ENCODE measurements at places on chromosomes 1 and 21. TPM values are rescaled to one million over a fixed set of nuclear protein-coding genes. Genes with fewer than 3 reads are reported as not detected.
A peak's percentile ranks its signal among the peaks of the same experiment; 100 is the strongest.

DNA sequence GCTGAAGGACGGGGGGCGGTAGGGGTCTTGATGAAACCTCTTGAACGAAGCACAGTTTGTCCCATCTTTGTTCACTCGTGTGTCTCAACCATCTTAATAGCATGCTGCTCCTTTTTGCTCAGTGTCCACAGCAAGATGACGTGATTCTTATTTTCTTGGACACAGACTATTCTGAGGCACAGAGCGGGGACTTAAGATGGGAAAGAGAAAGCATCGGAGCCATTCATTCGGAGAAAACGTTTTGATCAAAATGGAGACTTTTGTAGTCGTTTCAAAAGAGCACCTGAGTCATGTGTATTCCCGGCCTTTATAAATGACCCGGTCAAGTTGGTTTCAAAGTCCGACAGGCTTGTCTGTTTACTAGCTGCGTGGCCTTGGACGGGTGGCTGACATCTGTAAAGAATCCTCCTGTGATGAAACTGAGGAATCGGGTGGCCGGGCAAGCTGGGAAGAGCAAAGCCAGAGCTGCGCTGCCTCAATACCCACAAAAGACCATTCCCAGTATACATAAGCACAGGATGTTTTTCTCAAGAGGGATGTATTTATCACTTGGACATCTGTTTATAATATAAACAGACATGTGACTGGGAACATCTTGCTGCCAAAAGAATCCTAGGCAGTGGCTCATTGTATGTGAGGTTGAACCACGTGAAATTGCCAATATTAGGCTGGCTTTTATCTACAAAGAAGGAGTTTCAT, 18.5 kb downstream of the ETS2 start:
- no peak for DNase-seq

DNA sequence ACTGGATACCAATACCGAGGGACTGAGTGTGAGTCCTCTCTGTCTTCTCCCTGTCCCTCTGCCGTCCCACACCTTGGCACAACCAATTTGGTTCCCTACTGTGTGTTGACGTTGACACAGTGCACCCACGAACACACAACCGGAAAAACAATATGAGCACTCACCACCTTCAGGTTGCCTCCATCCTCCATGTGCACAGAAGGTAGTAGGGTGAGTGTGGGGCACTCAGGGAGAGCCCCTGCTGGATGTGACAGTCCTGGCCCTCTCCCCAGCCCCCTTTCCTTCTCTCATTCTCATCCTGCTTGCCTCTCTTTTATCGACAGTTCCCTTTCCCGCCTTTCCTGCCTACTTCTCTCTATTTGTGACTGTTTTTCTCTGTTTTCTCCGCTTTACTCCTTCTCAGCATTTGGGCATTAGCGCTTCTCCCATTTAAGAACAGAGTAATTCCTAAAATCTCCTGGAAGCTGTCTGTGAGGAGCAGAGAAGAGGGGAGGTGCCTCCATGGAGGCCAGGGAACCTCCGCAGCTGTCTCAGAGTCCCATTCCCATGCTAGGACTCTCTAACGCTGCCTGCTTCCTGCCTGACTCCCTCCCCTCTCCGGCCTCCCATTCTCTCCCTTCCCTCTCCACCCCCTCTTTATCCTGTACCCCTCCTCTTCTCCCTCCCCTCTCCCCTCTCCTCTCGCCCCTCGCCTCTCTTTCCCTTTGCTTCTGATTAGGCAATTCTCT, 16.4 kb downstream of the CADM3 start:
- DNase-seq: no peak

DNA sequence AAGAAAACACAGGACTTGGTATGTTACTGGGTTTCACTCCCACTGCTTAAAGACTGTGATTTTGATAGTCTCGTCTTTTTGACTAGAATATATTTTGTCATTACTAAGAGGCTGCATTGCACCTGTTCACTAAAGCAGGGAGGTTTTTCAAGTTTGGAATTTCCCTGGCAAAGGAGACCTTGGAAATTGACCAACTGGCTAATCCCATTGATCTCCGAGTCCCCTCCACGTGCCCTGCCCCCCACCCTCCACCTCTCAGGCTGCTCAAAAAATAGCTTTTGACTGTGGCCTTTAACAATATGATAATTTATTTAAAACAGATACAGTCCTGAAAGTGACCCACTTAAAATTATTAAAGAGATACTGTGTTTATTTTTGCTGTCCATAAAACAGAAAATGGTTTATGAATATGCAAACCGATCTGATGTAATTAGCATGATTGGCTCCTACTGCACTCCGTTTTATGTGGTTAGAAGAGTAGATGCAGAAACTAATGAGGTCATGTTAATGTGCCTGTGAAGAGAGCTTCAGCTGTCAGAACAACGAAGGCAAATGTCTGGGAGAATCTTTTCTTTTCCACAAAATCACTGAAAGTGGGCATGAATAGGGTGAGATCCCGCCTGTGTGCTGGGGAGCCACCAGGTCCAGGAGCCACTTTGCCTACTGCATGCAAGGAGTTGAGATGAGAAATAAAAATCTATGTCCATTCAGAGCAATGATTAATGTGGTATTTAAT, 361.5 kb downstream of the RRAGC start:
- DNase-seq: no peak

GRCh38 chr1:46362158-46362557, 21.6 kb downstream of the NSUN4 start:
- no peak for DNase-seq

DNA sequence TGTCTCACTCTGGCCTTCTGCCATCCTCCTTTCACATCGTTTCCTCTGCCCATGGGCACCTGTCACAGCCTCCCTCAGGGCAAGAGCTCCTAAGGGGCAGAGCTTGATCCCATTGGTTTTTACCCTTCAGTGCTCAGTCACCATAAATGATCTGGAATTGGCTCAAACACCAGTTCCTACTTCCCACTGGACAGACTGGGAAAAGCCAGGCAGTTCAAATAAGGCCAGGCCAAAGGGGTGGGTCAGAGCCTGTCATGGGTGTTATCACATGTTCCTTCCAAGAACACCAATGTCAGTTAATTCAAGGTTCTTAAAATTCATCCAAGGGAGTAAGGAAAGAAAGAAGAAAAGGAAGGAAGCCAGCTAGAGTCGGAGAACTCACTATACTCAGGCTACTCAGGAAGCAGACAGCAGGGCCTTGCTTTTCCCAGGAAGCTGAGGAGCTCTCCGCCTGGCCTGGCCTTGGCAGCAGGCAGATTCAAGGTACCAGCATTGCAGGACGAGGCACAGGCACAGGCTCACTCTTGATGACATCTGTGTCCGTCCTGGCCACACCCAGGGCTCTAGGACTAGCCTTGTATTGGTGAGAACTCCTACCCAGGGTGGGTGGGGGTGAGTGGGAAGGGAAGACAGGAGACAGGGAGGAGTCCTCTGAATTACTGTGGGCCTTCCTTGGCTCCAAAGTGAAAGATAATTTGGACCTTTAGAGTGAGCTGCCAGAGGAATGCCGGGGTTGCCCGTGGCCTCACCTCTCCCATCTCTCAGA, 32.2 kb upstream of the ARTN start:
- no peak for DNase-seq

GRCh38 chr1:7401814-7402547, 369.1 kb upstream of the VAMP3 start:
- peak; percentile 97 for DNase-seq

- DNase-seq: no peak
These were observed 27.7 kb downstream of the CAPZB start for GRCh38 chr1:19457607-19458006.

GRCh38 chr21:45972716-45973474, 8.7 kb upstream of the COL6A1 start:
- DNase-seq: peak; percentile 61

GRCh38 chr21:38460171-38460742, 38.0 kb downstream of the ERG start:
- peak; percentile 40 for DNase-seq

DNA sequence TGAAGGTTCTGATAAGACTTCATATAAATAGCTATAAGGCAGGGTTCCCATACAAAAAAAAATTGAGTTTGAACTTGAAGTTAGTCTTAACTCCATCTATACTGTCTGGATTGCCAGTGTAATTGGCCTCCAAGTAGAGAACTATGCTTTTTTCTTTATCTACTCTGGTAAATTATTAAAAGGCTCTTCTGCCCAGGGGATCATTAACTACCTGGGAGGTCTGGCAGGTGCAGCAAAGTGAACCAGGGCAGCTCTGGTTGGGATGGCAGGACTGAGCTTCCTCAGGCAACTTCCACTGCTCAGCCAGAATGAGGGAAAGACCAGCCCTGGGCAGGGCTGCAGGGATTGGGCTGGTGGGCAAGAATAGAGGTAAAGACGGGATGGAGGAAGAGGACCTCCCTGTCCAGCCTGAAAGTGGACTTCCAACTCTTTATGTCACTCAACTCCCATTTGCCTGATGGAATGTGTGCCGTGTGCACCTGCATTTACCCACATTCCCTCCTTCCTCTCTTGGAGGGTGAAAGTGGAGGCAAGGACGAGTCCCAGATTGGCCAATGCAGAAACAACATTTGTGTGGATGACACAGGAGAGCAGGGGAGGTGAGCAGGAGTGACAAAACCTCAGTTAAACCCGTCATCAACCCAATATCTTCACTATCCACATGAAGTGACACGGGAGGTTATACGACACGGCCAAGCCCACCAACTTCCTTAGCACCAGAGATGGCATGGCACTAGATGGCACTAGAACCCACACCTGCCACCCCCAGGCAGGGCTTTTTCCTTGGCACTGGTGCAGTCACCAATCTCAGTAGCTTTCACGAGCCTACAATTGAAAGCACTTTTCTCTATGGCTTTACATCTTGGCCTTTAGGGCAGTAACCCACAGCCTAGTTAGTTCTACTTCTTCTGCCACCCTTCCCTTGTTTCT, 25.2 kb downstream of the CCN1 start:
- DNase-seq: no peak

GRCh38 chr1:54064299-54064698, 10.9 kb downstream of the TCEANC2 start:
- DNase-seq: no peak

DNA sequence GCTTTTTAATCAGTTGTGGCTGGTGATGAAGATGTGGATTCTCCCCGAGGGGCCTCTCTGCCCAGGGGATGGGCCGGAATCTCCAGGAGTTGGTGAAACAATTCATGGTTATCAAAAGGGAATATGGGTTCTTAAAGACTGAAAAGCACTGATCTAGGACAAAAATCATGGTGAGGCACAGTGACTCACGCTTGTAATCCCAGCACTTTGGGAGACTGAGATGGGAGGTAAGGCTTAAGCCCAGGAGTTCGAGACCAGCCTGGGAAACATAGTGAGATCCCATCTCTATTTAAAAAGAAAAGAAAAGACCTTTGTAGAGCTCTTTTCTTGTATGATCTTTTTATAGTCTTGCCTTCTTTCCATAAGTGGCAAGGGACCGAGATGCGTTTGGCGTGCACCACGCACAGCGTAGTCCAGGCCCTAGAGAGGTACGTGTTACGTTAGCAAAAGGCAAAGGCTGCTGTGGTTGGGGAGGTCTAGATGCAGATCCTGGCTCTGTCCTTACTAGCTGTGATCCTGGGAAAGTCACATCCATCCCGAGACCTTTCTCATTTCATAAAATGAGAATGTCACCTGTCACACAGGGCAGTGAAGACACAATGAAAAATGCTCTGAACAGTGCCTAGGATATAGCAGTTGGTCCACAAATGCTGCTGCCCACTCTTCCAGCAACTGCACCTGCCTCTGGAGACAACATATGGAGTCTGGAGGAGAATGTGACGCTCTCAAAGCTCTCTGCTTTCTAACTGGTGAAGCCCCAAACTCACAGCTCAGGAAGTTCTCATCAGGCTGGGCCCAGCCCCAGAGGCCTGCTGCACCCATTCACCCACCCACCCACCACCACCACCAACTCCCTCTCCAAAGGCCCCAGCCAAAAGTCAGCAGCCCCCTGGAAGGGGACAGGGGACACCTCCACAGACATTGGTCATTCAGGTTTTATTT, 54.8 kb downstream of the KIF21B start:
- peak; percentile 61 for DNase-seq

- no peak for DNase-seq
These were observed 856.3 kb upstream of the B3GALT2 start for GRCh38 chr1:194042736-194043135.

DNA sequence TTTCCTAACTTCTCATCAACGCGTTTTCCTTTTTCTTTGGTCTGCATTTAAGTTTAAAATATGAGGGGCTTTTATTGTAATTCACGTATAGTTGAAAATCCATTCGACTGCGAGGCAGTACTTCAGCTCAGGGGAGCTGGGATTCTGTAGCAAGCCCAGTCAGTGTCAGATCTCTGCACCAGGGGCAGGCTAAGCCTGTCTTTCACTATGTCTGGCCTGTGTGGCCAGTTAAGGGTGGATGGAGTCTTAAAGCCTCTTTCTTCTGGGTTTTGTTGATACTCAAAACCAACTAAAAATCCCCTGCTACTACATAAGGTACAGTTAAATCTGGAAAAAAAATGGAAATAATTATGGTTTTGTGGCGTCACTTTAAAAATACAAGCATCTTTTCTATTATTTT, 124.7 kb downstream of the TYW3 start:
- no peak for DNase-seq

DNA sequence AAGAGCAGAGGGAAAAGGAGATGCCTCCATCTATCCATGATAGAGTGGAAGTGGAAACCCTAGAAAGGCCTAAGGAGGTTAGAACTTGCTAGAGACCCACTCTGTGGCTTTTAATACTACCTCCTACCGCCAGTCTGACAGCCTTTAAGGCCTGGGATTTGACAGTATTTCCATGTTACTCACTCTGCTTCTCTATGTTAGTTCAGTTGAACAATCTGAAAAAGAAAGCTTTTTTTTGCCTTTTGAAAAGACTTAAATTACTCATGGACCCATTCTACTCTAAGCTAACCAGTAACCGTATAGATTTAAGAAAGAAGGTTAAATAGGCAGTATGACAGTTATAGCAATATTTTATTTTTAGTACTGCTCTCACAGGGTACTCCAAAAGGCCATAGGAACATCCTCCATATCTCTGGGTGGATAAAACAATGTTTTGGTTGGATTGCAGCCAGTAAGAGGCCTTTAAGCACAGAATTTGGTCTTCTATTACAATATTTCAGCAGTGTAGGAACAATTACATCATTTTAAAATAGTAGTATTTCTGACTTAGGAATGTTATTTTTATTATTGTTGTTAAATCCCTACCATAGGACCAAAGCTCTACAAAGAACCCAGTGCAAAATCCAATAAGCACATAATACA, 15.9 kb upstream of the GPR25 start:
- DNase-seq: no peak

LMX1A gene
- total RNA-seq: not detected

CYP4Z1 gene
- not detected for total RNA-seq

RNU1-3 gene
- under 0.01 TPM for total RNA-seq

HCN3 gene
- 1.0 TPM for total RNA-seq

FCRL1 gene
- total RNA-seq: not detected

ESPN gene
- total RNA-seq: 4.0 TPM

LRRC38 gene
- total RNA-seq: not detected

DNALI1 gene
- total RNA-seq: not detected

MINDY1 gene
- 10.6 TPM for total RNA-seq

AADACL3 gene
- not detected for total RNA-seq

MPL gene
- total RNA-seq: not detected
